Stimulated activated CD4-positive, alpha-beta T cell treated with anti-CD3 and anti-CD28 coated beads, Interleukin-1b, Interleukin-23, amount 100 ng/mL, for 24 hours (primary cell): ENCODE measurements at places on chromosomes 6 and 20.

DNA sequence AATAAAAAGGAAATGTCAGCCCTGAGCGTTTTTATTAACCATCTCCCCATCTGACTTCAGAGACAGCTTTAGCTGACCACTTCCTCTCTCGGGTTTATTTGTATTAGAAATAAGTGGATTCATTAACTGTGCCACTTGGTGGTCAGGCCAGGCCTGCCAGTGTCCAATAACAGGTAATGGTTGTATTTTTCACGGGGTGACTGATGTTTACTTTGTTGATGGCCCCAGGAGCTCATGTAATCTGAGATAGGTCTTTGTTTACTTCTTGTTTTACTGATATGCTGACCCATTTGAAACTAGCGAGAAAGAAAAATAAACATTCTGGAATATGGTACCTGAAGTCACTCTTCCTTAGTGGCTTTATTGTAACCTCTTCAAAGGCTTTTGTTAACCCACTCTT lies 504.3 kb upstream of the SLC35B3 start:
- DNase-seq = no peak

DNA sequence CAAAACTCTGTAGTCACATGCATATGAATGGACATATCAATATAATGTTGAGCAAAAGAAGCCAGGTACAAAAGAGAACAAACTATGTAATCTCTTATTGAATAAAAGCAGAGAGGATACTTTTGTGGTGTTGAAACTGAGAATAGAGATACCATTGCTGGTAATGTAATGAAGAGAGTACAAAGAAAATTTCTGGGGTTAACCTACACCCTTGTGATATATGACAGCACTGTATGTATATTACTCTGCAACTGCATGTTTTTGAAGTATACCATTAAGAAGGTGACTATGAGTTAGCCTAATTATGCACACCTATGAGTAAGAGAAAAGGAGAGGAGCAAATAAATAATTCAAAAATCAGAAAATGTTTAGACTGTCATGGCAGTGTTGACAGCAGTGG lies 268.8 kb upstream of the DEFB112 start:
- DNase-seq = no peak

- DNase-seq = no peak
These were observed 26.1 kb downstream of the RRBP1 start for GRCh38 chr20:17655865-17656479.

- DNase-seq = no peak
These were observed 10.4 kb downstream of the RPL7L1 start for GRCh38 chr6:42889815-42890214.

DNA sequence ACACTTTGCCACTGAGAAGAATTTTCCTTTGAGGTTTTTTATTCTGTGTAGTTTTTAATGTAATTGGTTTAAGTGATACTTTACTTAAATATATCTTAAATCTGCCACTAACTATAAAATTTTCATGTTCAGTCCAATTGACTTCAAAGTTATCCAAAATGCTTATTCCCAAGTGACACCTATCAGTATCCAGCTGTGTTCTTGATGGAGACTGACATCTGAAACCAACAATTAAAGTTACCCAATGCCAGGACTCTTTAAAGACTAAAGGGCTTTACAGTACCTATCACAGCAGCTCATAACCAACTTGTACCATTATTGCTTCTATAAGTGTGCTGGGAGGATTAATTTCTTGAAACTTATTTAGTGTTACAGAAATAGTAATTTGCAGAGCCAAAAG lies 13.8 kb upstream of the EYA4 start:
- no peak for DNase-seq

DNA sequence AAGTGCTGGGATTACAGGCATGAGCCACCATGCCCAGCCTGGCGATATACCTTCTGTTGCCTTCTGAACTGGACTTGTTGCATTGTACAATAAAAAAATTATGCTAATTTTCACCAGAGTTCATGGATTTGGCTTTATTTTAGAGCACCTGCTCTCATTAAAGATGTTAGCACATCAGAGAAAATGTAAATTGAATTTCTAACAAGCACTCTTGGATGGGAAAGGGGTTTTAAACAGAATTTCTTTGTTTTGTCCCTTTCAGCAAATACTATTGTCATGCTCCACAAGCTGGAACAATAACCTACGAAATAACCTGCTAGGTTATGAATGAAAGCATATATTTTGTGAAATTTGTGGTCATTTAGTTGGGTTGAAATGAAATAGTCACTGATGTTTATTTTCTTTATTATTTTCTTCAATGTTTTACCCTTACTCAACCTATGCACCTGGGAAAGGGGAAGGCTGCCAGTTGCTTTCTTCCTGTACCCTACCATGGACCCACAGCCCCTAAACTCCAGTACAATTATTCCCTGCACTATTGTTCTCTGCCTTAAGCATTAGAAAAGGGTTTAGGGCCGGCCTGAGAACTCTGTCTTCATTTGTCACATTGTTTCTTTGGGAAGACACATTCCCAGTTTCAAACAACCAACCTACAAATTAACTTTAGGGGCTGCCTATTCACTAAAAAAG lies 22.2 kb downstream of the ZDHHC14 start:
- DNase-seq = no peak
